Urinary bladder (tissue), 4 donors: ENCODE measurements at places on chromosomes 16 and 17. TPM values are rescaled to one million over a fixed set of nuclear protein-coding genes. Genes with fewer than 3 reads are reported as not detected.

- no peak for DNase-seq
Measured at GRCh38 chr16:52573365-52574299, 26.7 kb upstream of the TOX3 start.

The KRTAP3-1 gene
- total RNA-seq = not detected

The ALOXE3 gene
- total RNA-seq = not detected

The TOX3 gene
- total RNA-seq = 1.1 TPM

The DNAI2 gene
- total RNA-seq = not detected

The NAGLU gene
- 18.0 TPM for total RNA-seq

The MT1E gene
- 14.7 TPM for total RNA-seq

- DNase-seq = no peak
Measured at GRCh38 chr17:32946375-32947135, 18.6 kb downstream of the TMEM98 start.

DNA sequence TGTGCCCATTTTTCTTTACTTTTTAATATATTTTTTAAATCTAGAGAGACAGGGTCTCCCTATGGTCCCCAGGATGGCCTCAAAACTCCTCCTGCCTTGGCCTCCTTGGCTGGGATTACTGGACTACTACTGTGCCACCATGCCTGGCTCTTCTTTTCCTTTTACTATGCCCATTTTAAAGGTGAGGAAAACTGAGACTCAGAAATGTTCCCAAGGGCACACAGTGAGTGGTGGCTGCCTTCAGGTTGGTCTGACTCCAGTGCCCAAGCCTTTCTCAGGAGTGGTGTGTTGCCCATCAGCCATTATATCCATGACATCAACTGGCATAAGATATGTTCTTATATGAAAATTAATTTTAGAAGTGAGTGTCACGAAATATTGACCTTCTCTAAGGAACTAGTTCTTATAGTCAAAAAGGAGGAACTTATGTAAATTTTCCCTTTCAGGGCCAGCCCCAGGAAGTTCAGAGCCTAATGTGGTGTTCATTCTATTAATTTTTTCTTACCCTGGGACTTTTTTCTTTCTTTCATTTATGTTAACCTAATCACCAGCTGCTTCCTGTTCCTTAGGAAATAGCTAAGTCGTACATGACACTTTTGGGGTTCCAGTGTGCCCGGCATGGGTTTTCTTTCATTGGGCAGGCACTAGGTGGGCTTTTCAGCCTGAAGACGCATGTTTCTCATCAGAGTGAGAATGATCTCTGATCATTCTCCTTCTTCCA lies 17.9 kb upstream of the SPN start:
- no peak for DNase-seq

DNA sequence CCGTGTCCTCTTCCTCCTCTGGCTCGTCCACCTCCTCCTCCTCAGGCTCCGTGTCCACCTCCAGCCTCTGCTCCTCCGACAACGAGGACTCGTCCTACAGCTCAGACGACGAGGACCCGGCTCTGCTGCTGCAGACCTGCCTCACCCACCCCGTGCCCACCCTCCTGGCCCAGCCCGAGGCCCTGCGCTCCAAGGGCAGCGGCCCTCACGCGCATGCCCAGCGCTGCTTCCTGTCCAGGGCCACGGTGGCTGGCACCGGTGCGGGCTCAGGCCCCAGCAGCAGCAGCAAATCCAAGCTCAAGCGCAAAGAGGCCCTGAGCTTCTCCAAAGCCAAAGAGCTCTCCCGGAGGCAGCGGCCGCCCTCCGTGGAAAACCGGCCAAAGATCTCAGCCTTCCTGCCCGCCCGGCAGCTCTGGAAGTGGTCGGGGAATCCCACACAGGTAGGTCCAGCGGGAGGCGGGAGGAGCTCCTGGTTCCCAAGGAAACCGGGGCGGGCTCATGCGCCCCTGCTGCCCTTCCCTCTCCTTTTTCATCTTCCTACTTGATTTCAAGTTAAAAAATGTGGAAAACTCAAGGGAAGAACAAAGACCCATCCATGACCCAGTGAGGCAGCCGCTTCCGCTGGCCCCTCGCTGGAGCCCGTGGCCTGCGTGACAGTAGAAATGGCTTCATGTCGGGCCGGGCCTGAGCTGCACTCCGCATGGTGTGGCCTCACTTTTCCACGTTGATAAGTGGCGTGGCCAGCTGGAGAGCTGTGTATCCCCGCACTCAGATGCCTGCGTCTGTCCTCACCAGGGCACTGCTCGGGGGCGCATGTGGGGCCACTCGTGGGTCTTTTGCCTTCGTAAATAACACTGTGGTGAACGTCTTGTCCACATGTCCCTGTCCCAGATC lies 50.7 kb downstream of the ACTG1 start:
- no peak for DNase-seq

GRCh38 chr16:1082952-1083675 lies 10.6 kb downstream of the SSTR5 start:
- peak; percentile 29 for DNase-seq

DNA sequence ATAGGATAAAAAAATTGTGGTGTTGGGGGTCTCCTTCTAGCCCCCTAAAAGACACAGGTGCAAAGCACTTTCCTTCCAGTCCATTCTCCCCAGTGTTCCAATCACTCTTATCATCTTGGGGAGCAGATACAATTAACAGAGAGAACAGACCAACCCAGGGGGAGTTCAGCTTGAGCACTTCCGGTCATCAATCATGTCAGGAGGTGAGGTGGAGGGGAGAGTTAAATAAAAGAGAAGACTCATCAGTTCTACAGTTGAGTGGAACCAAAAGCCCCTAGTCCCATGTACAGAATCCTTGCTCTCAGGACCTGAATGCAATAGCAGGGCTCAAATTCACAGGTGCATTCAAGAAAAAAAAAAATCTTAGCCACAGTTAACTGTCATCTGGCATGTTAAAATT lies 122.3 kb downstream of the DYNLRB2 start:
- DNase-seq = no peak
